ENCODE measurements at places on chromosomes 5 and 9. TPM values are rescaled to one million over a fixed set of nuclear protein-coding genes. Genes with fewer than 3 reads are reported as not detected.

- DNase-seq: no peak
These were observed 5.1 kb downstream of the SPINK1 start for GRCh38 chr5:147826361-147826760.

- no peak for DNase-seq
These were observed 32.5 kb upstream of the GNAQ start for GRCh38 chr9:78064075-78064474.

DNA sequence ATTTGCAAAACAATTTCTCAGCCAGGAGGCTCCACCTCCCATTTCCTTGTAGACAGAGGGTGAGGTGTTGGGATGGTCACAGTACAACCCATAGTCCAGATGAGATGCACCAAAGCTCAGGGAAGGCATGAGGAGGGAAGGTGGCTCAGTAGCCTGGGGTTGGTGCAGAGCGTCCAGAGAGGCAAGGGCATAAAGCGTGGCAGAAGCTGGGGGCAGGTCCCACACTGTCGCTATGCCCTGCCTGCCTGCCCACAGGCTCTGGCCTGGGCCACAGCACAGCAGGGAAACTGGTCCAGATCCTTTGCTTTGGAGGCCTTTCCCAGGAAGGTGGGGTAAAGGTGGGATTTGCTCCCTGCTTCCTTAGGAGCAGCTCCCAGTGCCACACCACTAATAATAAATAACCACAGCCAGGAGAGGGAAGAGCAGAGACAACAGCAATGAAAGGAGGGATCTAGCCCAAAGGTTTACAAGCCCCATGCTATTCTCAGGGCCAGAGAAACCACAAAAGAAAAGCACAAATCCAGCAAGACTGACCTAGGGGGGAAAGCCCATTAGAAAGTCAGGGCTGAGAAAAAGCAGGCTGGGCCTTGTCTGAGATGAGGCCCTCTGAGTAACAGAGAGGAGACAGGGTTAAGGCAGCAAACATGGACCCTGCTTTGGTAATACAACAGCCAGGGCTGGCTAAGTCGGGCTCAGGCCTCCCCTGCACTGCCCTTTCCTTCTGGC is 27.2 kb downstream of the PCDHGC5 start:
- no peak for DNase-seq

DNA sequence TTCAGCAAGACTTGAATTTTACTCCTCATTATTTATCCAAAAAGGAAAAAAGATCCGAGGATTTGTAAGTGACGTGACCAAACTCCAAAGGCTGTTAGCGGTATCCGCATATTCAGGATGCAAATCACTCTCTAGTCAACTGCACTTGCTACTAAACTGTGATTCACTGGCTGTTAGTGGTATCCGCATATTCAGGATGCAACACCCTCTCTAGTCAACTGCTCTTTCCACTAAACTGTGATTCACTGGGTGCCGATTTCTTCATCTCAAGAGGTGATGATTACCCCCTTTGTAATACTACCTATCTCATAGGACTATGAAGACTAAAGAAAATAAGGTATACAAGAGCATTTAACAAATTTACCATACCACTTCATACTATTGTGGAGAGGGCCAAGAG is 5.7 kb downstream of the MAPKAP1 start:
- no peak for DNase-seq

DNA sequence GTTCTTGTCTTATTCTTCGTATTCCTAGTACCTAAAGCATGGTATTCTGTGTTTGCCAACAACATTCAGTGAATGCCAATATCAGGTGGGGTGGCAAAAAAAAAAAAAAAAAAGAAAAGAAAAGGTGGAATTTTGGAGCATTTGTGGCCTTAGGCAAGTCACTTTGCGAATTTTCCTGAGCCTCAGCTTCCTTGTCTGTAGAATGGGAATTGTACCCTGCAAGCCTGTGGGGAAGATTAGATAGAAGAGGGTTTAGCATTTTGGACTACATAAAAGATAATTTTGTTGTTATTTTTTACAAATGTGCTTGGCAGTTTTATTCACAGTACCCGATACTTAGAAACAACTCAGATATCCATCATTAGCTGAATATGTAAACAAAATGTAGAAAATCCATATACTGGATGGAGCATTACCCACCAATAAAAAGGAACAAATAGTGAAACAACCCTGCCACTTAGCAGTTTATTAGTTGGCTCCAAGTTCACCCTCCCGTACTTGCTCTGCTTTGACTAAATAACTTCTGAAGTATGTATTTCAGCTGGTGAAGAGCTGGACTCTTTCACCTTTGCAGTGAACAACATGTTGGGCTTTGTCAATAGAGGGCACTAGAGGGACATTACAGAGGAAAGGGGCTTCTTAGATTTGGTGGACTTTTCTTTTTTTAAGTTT is 13.6 kb downstream of the UBE2D2 start:
- DNase-seq: no peak

The IZUMO3 gene
- not detected for total RNA-seq

The SLC4A9 gene
- 0.42 TPM for total RNA-seq
